GM06990 (cell line): ENCODE measurements at places on chromosomes 1 and 21.

DNA sequence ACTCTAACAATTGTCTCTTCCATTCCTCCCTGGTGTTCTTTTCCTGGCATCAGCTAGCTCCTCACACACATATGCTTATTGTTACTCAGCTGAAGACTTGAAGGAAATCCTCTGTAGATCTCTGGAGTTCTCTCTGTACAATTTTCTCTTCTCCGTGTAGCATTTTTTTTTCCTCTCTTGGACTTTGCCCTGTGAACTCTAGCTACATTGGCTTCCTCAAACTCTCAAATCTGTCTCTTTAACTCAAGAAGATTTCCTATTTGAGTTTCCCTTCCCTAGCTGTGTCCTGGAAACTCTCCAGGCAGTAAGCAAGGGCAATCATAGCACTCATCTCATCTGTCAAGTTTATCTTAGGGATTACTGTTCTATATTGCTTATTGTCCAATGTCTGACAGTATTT lies 4.3 kb upstream of the MIA3 start:
- DNase-seq, result no peak

DNA sequence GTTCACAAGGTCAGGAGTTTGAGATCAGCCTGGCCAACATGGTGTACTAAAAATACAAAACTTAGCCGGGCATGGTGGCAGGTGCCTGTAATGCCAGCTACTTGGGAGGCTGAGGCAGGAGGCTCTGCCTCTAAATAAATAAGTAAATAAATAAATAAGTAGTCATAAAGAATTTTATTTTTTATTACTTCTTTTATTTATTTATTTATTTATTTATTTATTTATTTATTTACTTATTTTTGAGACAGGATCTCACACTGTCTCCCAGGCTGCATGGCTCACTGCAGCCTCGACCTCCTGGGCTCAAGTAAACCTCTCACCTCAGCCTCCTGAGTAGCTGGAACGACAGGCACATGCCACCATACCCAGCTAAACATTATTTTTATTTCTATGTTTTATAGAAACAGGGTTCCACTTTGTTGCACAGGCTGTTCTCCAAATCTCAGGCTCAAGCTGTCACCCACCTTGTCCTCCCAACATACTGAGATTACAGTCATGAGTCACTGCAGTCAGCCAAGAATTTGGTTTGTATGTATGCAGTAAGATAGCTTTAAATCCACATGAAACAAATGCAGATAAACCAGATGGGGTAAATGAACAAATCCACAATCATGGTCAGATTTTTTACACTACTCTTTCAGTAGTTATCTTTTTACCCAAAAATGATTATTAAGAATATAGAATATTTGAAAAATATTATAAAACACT lies 523.3 kb upstream of the RGS18 start:
- DNase-seq, result no peak

GRCh38 chr1:188364927-188365449 lies 1536.2 kb downstream of the PLA2G4A start:
- DNase-seq, result no peak

DNA sequence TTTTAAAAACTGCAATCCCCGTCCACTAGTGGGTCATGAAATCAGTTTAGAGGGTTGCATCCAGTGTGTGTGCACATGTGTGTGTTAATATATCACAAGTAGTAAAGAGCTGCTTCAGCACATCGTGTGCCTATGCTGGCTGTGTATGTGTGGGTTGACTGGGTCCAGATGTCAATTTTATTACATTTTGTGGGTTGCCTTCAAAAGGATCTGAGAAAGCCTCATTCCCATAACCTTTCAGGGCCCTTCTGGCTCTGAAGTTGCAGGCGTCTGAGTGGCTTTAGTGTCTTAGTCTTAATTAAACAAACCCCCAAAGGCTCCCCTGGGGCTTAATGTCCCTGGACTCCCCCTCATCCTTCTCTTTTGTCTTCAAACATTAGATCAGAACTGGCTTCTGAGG lies 19.8 kb downstream of the PLA2G2D start:
- DNase-seq, result no peak

GRCh38 chr1:223665592-223666312 lies at the start of gene CAPN8:
Gene CAPN8 (minus strand): TSS chr1:223665701. CDS start chr1:223665646, 55 bp downstream.
- no peak for DNase-seq

GRCh38 chr1:207840380-207840779 lies 70.5 kb downstream of the CD34 start:
- no peak for DNase-seq

GRCh38 chr1:87045761-87046304 lies 131.4 kb downstream of the HS2ST1 start:
- DNase-seq, result peak; percentile 35

DNA sequence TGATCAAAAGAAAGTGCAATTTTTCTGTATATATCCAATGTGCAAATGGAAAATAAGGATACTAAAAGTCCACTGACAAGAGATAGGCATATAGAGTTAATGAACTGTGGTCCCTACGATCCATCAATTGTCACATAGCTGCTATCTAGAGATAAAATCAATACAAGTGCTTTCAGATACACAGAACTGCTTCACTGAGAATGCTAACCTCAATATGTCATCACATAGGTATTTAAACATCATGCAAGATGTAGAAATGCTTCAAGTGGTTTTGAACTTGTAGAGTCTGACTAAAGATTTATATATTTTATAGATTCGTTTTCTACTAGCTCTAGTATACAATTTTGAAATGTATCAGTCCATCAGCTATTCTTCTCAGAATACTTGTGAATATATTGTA lies 1604.7 kb downstream of the PLA2G4A start:
- DNase-seq, result no peak

DNA sequence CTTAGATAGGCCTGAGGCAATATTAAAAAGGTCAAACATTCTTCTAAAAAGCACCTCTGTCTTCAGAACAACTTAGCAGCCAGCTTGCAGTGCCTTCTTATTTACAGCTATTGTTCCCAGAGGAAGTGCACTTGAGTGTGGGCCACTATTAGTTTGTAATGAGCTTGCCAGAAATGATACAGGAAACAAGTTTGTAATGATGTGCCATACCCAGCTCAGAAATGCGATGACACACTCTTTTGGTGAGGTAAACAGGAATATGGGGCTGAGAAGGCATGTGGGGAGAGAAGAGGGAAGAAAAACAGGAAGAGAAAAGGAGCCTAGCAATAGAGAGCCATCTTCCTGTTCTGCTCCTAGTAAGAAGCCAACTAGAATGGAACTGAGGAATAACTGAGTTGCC lies 295.4 kb downstream of the AGBL4 start:
- DNase-seq, result no peak

- DNase-seq, result no peak
These were observed 386.4 kb upstream of the VAMP3 start for GRCh38 chr1:7384679-7385078.
